ENCODE measurements at places on chromosomes 1 and 21.

DNA sequence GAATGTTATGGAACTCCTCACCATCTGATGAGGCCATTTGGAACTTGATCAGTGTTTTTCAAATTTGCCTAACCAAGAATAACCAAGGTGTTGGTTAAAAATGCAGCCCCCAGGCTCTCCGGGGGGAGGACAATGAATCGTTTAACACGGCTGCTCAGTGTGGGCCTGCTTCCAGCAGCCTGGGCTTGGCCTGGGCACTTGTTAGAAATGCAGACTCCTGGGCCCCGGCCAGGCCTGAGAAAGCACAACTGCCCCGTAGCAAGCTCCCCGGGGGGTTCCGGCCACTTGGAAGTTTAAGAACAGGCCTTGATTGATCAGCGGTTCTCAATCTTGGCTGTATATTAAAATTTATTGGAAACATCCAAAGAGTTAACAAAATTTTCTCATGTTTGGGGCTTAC lies 22.8 kb upstream of the C2CD2 start:
- DNase-seq, result no peak

DNA sequence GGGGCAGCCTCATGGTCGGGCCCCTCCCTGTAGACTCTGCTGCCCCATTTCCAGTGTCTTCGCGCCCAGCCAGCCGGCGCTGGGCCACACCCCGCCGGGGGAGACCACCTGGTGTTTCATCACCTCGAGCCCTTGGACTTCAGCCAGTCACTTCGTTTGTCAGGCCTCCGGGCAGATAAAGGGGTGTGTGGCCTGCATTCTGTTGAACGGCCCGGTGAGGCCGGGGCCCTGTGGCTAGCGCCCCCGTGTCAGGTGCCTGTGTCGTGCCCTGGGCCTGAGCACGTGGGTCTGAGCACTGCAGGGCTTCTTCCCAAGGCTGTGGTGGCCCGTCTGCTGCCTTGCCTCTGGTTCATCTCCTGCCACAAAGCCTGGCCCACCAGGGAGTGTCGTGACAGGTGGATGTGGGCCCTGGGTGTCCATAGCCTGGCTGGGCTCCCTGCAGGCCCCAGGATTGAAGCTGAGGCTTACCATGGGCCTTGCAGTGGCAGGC lies 65.2 kb upstream of the DIP2A start:
- DNase-seq, result no peak

DNA sequence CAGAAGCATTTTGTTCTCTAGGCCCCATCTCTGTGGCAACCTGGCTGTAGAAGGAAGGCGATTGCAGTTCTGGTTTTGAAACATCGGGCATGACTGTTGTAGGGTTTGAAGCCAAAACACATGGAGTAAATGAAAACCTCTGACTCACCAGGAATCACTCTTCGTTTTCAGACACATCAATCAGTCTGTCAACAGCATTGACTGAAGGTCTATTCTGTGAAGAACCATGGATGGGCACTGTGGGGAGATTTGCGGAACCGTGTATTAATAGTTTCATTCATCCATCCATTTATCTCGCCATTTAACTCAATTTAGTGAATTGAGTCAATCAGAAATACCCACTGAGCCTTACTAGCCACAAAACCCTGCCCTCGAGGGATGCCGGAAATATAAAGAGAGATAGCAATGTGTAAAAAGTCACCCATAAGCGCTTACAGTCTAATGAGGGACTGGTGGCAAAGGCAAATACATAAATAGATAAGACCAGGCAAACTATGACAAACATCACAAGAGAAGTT lies 364.6 kb upstream of the PROX1 start:
- DNase-seq, result no peak

DNA sequence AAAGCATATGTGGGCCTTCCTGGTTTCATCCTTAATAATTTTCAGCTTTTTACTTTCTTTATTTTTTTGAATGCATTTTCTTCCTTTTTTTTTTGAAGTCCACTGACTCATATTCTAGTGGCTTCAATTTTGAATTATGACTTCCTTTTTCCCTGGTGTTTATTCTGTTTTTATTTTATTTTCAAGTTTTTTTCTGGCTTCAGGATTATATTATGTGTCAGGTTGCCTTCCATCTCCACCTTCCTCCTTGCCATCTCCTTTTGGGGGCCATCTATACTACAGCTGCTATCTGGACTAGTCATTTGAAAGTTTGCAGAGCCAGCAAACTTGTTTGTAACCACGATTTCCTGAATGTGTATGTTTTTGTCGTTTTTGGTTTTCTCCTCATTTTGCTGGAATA lies 117.6 kb downstream of the LEPR start:
- DNase-seq, result no peak

- DNase-seq, result no peak
Measured at GRCh38 chr21:31752967-31753366, 21.0 kb upstream of the SCAF4 start.

DNA sequence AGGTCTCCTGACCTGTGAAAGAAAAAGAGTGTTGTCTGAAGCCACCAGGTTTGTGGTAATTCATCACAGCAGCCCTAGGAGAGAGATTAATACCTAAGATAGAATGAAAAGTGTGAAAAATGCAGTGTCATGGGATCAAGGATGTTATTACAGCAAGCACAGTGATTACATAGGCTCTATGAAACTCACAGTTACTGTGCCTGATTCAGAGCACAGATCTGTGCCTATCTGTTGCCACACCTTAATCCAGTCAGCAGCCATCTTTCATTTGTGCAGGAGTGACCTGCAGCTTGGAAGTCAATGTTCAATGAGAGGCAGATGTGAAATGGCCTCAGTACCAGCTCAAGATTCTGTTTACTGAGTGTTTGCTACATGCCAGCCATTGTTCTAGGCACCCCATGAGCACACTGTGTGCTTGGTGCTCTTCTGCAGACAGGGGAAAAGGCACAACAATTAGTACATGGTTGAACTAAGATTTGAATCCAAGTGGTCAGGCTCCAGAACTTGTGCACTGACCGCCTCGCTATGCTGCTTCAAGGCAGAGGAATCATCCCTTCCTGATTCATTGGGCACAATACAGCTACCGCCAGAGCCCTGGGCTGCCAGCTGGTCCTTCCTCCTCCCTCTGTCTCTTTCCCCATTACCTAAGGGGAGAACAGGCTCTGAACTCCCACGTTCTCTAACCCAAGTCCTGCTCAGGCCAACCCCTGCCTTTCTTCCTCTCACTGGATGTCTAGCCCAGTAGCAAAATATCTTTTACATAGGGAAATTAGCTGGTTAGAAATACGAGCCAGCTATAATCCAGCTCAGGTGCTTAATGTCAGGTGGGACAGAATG lies 56.3 kb upstream of the NEK2 start:
- DNase-seq, result no peak

DNA sequence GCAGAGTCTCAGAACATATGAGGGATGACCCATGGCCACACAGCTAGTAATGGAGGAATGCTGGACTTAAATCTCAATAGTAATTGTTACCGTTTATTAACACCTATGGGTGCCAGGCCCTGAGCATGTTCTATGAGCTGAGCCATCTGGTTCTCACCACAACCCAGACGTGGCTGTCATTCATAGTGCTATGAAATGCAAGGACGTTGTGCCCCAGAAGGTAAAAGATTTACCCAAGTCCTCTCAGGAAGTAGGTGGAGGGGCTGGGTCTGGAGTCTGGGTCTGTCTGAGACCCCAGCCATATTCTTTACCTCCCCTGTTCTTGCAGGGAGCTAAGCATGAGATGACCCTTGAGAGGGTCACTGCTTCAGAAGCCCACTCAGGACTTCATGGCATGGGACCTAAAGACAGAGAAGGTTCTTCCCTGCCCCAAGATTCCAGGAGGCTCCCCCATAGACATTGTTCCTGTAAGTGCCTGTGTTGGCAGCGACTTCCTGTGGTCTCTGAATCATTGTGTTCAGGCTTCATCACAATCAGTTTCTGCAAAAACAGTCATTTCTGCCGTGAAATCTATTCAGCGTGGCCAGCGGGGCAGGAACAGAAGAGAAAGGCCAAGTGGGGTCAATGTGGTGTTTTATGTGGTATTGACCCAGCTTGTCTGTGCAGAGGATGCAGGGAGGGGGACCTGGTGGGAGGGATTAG lies 475.4 kb downstream of the PTPRU start:
- no peak for DNase-seq

GRCh38 chr1:38444311-38444710 lies 397.7 kb upstream of the POU3F1 start:
- DNase-seq, result no peak

GRCh38 chr1:19055701-19056100 lies 99.2 kb upstream of the IFFO2 start:
- no peak for DNase-seq

GRCh38 chr1:16075337-16076030 lies 2.0 kb upstream of the FAM131C start:
- DNase-seq, result no peak

DNA sequence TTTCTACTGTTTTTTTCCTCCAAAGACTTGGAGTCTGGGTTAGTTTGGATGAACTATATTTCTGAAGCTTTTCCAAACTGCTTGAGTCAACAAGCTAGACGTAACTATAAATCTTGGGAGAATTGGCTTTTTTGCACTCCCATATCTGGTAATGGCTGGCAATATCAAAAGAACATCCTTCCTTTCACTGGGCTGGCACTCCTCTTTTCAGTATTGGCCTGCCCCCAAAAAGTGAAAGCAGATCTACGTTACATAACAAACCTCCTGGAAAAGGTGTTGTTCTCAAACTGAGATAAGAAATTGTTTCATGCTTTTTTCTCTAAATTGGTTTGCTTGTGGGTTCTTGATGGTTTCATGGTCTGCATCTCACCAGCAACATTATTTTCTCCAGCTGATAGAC lies 499.3 kb downstream of the NEGR1 start:
- DNase-seq, result no peak

DNA sequence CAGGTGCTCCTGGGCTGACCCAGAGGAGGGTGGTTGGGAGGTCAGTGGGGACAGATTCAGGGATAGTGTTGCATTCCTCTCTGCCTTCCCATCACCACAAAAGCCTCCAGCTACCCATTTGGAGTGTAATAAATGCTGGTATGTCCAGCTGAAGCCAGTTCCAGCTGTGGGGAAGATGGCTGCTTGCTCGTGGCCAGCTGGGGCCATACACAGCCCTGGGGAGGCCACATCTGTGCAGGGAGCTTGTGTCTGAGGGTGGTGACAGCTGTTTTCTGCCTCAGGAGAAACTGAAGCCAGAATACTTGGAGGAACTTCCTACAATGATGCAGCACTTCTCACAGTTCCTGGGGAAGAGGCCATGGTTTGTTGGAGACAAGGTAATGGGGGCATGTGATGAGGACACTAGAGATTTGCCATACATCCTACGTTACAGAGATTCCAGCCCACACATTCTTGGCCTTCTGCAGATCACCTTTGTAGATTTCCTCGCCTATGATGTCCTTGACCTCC lies 2.7 kb downstream of the GSTM4 start:
- no peak for DNase-seq

DNA sequence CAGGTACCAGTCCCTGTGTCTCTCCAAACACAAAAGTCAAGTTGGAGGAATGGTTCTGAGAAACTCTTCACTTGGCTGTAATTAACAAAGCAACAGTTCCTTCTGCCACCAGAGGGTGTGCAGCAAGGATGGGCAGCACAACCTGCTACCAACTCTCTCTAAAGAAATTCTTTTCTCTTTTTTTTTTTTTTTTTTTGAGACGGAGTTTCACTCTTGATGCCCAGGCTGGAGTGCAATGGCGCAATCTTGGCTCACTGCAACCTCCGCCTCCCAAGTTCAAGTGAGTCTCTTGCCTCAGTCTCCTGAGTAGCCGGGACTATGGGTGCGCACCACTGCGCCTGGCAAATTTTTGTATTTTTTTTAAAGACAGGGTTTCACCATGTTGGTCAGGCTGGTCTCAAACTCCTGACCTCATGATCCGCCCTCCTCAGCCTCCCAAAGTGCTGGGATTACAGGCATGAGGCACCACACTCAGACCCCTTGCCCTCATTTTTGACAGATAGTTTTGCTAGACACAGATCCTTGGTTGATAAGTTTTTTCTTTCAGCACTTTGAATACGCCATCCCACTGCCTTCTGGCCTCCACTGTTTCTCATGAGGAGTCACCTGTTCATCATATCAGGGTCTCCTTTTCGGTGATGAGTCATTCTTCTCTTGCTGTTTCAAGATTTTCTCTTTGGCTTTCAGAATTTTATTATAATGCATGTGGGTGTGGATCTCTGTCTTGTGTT lies 12.1 kb upstream of the DEGS1 start:
- DNase-seq, result no peak

- DNase-seq, result no peak
Measured at GRCh38 chr1:110436635-110437034, 14.3 kb upstream of the PROK1 start.

DNA sequence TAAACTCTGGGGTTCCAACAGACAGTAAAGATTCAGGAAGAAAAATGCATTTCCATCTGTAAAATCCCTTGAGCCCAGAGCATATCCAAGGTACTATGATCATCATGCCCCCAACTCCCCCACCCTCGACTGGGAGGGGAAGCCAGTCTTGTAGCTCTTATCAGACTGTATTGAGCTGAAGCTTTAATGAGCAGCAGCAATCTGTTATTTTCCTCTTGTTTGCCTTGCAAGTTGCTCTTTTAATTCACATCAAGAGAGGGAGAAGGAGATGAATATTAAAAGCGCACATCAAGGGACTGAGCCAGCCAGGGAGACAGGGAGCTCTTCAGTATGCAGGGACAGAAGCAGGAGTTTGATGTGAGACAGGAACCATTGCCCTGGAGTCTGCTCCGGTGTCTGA lies 52.5 kb upstream of the KCNA3 start:
- no peak for DNase-seq

DNA sequence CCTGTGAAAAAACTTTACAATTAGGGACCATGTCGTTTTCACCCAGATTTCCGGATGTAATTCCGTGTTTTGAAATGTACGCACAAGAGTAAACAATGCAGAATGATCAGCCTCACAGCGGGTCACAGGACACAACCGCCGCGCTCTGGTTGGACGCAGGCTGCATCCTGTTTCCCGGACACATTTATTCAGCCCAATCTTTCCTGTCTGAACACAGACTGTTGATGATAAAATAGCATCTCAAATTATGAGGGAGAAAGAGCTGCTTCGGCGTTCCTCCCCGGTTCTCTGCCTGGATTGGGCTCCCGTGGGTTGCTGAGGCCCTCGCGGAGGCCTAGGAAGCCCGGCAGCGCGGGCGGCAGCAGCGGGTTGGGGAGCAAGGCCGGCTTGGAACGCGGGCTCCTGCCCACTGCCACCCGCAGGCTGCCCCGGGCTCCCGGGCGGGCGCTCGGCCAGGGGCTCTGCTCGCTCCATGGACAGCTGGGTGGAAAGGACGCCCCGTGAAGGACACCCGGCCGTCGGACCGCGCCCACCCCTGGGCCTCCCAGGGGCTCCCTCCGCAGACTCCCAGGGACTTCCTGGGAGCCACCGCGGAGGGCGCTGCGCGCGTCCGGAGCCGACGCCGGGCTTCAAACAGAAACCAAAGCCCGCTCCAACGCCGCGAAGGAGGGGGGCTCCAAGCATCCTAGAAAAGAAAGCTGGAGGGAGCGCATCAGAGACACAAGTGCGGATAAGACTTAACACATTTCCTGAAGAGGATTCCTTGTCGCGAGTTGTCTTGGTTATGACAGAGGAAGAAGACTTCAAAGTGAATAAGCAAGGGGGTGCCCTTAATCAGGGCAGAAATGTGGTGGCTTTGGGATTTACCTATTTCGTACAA lies 122.3 kb downstream of the ESRRG start:
- DNase-seq, result no peak
